ENCODE measurements at places on chromosomes 7 and 10. TPM values are rescaled to one million over a fixed set of nuclear protein-coding genes. Genes with fewer than 3 reads are reported as not detected.

- DNase-seq = no peak
Measured at GRCh38 chr10:50563906-50564305, 59.9 kb downstream of the SGMS1 start.

GRCh38 chr10:102262744-102263370 lies 17.5 kb downstream of the GBF1 start:
- DNase-seq = no peak

DNA sequence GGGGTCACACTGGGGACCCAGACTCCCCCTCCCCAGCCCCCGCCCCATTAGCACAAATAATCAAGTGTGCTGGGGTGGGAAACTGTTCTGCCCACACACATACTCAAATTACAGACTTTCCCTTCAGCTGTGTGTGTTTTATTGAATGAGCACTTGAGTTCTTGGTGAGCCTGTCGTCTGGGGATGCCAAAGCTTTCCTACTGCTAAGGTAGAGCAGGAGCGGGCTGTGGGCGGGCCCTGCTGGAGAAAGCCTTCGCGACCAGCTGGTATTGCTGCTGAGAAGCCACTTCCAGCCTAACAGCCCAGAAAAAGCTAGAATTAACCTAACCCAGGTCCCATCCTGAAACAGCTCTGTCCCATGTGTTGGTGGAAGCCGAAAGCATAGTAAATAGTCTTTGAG lies 87.0 kb upstream of the KMT2E start:
- DNase-seq = no peak

DNA sequence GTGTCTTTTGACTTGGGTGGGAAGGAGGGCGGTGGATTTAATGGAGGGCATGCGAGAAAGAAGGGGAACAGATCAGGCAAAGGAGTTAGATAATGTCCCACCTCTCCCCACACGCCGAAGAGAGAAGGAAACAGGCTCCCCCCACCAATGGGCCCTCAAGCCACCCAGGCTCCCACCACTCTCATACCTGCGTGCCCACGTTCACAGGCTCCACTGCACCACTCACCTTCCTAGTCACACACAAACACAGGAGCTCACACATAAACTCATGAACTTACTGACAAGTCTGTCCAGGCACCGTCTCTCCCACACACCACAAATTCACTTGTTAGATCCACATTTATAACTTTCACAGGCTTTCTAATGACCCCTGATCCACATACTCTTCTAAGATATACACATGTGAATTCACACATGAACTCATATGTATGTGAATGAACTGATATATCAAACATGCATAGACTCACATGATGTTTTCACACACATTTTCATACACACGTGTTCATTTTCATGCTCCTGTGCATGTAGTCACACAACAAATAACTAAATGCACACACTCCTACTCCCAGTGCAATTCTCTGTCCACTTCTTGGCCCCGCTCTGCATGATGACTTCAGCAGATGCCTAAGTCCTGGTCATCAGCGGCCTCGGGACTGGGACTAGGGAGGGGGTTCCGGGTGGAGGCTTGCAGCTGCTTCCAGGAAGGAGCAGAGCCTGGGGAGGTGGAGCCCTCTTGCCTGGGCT lies 1.5 kb downstream of the LZTS2 start:
- no peak for DNase-seq

- DNase-seq = no peak
Measured at GRCh38 chr7:18276380-18276779, 219.2 kb upstream of the HDAC9 start.

ATOH7 gene
- 0.08 TPM for polyA plus RNA-seq

TMEM176A gene
- not detected for polyA plus RNA-seq

CLEC2L gene
- polyA plus RNA-seq = 0.13 TPM

STRIP2 gene
- 7.2 TPM for polyA plus RNA-seq

C10orf67 gene
- polyA plus RNA-seq = 0.06 TPM

Data from A549 (cell line).